ENCODE measurements at places on chromosomes 3 and 15.

DNA sequence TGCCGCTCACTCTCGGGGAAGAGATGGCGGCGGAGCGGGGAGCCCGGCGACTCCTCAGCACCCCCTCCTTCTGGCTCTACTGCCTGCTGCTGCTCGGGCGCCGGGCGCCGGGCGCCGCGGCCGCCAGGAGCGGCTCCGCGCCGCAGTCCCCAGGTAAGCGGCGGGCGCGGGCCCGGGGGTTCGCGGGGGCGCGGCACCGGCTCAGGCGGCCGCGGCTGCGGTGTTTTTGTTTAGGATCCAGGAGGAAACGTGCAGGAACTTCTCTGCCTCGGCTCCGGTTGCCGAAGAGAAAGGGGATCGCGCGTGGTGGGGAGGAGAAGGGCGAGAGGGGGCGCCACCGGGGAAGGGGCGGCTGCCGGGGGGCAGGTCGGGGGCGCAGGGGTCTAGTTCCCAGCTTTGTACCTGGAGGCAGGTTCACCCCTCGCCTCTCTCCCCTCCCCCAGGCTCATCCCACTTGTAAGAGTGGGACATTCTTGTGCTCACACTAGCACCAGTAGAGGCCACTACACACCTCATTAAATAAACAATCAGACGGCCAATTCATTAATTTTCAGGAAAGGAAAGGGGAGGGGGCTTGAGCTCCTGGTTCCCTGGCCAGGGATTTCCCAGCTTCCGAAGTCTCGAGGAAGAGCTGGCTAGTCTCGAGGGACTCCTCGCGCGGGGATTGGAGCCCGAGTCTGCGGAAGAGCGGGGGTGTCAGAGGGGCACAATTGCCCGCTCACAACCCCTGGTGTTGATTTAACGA, 562 bp downstream of the NEO1 start:
- no peak for DNase-seq

GRCh38 chr3:196772102-196772501, 32.4 kb downstream of the PAK2 start:
- no peak for DNase-seq

- peak; percentile 34 for DNase-seq
These were observed 773 bp downstream of the ANKRD28 start for GRCh38 chr3:15796771-15797641.

DNA sequence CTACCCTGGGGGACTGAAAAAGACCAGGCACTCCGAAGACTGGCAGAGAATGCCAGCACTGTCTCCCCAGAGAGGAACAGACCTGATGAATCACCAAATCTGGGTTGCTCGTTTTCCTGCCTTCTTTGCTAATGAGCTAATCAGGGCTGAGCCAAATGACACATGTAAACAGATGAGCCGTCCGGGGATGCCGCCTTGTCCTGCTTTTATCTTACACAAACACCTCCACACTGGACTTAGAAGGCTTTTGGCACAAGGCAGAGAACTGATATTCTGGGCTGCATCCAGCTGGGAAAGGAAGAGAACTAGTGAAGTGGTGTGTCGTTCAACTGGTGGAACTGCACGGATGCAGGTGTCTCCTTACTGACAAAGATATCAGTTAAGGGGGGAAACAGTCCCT, 88.1 kb downstream of the MECOM start:
- DNase-seq: no peak
